AG04450 (cell line): ENCODE measurements at places on chromosomes 6 and 20.

GRCh38 chr20:30500829-30501440 lies 756.5 kb upstream of the DEFB115 start:
- DNase-seq, result no peak

DNA sequence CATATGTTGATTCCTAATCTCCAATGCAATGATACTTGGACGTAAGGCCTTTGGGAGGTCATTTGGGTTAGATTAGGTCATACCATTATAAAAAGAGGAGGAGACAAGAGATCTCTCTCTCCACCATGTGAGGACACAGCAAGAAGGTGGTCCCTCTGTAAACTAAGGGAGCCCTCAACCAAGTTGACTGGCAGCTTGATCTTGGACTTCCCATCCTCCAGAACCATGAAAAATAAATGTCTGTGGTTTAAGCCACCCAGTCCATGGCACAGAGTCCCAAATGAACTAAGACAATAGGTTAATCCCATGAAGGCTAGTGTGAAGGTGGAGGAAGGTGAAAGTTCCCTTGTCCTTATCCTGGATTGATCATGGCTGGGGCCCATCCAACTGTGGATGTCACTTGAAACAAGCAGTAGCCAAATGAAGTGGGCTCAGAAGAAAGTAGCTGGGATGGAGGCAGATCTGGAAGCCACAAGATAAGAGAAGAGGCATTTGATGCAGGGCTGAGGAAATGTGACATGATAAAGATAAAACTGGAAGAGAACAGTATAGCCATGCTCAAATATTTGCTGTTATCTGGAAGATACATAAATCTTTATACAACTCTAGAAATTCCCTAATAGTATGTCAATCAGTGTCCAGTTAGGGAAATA lies 99.9 kb downstream of the BANF2 start:
- DNase-seq, result no peak

DNA sequence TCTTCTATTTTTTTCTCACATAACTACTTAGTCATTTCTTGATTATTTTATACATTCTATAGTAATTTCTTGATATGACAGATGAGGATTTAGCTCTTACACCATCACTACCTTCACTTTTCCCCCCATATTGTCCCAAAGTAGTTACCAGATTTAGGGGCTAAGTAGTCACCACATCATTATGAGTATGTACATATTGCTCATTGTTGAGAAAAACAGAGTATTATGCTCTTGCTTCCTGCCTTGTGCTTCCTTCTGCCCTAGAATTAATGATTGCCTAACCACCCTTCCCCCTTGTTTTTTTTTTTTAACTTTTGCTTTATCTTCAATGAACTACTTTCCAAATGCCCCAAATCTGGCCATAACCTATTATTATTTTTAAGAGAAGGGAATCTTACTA lies 6.8 kb upstream of the HLA-B start:
- DNase-seq, result no peak

GRCh38 chr20:63645218-63645617 lies 8.0 kb downstream of the STMN3 start:
- no peak for DNase-seq

DNA sequence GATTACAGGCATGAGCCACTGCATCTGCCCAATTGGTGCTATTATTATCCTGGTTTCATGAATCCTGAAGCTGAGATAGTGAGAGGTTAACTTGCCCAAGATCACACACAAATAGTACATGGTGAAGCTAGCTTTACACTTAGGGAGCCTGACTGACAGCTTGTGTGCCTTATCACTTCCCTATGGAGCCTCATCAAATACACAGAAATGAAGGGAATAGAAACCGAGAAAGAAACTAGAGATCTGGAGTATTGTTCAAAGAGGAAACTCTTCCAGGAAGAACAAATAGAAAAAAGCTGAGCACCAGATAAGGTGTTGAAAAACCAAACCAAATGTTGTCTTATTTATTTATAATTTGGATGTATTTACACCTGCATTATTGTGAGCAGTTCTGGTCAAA lies 155.0 kb upstream of the CITED2 start:
- no peak for DNase-seq

- no peak for DNase-seq
These were observed 11.1 kb upstream of the SERINC1 start for GRCh38 chr6:122482750-122483080.

DNA sequence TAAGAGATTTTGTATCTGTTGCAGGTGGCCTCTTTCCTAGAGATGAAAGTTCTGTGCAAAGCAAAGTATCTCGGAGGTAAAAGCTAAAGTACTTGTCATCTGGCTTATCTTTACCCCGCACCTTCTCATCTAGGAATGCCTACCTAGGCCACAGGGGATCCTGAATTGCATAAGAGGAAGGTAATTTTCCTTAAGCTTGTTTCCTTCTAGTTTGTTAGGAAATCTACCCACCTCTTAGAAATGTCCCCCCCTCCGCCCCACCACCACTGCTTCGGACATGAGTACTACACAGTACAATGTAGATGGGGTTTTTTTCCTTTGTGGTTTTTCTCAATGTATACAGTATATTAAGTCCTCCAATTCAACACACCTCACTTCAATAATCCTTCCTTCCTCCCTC lies 21.5 kb downstream of the FOXC1 start:
- no peak for DNase-seq

DNA sequence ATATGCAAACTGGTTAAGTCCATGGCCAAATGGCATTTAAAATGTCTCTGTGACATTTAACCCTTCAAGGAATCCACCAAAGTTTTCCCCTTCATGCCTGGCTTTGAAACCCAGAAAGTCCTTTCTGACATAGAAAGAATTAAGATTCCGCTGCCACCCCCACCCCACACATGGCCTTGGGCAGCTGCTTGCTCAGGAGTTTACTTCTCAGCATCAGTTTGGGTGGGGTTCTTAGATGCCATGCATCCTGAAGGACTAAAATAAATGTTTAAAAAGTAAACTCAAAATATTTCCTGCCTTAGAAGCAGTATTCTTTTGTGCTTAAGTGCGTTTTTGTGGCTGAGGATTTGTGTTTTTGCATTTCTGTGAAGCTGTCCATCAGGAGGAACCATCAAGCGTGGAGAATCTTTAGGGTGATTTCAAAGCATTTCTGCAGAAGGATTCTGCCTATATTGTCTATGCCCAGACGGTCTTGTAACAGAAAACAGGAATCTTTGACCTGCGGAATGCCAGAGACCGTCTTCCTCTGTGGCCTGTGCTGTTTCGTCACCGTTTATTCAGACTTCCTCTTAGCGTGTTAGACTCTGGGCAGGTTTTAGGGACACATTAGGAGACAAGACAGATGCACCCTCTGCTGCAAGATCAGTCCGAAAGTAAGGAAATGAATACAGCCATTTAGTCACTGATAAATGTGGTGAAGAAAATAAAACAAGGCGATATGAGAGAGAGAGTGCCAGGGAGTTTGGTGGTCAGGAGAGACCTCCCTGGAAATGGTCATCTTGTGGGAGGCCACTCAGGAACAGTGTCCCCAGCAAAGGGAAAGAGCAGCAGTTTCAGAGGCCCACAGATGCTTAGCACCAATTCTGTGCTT lies 6.2 kb downstream of the DUSP22 start:
- DNase-seq, result no peak

GRCh38 chr6:6788394-6789032 lies 200.0 kb downstream of the LY86 start:
- no peak for DNase-seq

DNA sequence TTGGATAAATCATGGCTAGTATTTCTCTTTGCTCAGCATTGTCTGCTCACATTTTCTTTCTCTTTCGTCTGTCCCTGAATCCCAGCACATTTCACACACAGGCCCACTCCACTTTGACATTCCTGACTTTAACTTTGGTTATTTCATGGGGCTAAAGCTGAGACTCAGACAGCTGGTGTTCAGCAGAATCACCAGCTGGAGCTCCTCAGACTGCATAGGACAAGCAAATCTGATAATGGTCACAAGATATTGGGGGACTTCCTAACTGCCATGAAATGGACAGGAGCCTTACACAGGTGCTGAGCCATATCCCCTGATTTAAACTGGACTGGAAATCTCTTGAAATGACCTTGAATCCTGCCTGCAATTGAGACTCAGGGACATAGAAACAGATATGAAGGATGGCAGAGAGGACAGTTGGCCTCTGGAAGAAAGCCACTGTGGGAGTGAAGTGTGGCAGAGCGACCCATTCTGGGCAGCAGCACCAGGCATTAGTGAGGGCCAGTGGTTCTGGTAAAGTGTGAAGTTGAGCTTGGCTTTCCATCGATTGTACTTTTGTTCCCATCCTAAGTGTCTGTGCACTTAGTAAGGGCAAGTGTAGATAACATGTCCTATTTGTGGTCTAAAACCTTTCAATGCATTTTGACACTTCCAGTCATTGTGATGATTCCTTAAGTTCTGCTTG lies 10.0 kb upstream of the IFNGR1 start:
- no peak for DNase-seq

DNA sequence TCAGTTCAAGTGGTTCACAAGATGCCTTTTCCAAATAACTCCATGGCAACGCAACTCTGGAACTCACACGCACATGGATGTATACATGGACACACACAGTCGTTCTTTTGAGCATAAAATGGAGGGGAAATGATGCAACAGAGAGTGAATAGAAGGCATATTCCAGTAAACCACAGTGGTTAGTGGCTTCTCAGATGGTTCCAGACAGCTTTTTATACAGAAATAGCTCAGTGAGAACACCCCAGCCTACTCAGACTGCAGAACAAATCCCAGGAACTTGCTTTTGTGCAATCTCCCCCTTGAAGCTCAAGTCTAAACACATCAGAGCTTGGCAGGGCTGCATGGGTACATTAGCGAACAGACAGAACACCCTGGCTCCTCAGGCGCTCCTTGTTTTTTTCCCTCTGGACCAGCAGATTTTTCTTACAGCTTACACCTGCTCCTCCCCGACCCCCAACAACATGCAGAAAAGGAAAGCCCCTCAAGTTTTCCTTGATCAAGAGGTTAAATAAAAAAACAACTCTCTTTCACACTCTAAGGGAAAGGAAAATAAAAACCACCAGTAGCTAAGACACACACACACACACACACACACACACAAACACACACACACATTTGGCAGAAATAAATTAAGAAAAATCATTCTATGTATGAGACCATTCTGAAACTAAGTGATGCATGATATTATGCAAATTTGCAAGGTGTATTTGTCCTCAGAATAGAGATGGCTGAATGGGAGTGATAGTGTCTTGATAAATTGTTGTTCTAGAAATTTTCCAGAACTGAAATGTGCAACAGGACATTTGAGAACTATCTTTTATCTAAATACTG lies 51.2 kb upstream of the RANBP9 start:
- peak; percentile 81 for DNase-seq

GRCh38 chr6:30895343-30895742 lies 11.0 kb downstream of the DDR1 start:
- no peak for DNase-seq

DNA sequence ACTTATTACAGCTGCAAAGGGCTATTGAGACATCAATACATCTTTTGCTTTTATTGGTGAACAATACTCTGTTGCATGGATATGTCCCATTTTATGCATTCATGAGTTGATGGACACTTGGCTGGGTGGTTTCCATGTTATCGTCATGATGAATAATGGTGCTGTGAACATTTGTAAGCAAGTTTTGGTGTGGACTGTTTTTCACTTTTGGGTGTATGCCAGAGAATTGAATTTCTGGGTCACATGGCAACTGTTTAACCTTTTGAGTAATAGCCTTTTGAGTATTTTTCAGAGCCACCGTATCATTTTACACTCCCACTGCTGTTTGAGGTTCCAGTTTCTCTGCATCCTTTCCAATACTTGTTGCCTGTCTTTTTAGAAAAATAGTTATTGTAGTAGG lies 107.0 kb downstream of the JARID2 start:
- no peak for DNase-seq

GRCh38 chr6:139323511-139324300 lies 31.9 kb upstream of the TXLNB start:
- DNase-seq, result peak; percentile 30

DNA sequence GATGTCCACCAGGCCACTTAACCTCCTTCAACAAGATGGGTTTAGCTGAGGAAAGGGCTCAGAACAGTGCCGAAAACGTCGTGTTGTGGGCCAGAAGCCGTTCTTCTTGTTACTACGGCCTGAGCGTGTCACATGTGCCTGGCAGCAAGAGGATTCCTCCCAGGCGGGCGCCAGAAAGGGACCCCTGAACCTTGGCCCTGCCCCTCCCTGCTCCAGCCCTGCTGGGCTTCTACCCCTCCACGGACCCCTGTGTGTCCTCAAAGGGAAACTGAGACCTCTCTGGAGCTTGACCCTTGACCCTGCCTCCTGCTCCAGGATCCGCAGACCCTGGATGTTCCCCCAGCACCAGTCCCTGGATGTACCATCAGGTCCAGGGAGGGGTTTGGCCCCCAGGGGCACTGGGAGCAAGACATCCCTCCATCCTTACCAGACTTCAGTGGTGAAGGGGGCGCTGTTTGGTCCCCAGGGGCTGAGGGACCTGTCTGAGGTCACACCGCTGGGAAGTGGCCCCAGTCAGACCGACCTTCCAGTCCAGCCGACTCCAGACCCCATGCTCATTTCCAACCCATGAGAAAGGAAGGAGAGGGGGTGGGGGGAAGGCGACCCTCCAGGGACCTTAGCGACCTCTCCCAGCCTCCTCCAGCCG lies 10.1 kb downstream of the HRH3 start:
- no peak for DNase-seq

DNA sequence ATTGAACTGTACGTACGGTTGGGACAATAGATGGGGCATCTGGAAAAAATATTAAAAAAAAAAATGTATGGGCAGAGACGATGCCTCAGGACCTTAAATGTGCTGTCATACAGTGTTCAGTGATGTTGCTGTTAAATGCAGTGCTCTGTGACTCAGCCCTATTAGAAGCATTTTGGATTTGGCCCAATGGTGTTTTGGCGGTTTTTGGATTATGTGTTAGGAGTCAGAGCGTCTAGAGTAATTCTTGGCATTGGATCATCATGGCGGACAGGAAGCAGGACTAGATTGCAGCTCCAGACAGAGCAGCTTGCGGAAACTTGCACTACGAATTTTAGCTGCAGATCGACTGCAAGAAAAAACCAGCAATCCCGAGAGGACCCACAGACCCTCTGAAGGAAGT lies 280.0 kb downstream of the SOX4 start:
- DNase-seq, result peak; percentile 72

DNA sequence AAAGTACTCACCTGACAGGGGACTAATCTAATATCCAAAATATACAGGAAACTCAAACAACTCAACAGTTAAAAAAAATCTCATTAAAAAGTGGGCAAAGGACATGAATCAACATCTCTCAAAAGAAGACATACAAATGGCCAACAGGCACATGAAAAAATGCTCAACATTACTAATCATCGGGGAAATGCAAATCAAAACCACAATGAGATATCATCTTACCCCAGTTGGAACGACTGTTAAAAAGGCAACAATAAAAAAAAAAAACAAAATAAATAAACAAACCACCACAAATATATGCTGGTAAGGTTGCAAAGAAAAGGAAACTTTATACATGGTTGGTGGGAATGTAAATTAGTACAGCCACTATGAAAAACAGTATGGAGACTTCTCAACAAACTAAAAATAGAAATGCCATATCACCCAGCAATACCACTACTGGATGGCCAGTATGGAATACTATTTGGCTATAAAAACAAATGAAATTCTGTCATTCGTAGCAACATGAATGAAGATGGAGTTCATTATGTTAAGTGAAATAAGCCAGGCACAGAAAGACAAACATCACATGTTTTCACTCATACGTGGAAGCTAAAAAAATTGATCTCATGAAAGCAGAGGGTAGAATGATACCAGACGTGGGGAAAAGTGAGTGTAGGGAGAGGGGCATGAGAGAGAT lies 6.6 kb downstream of the SIRPB2 start:
- DNase-seq, result no peak
